ENCODE measurements at places on chromosomes 16 and 17.
A peak's percentile ranks its signal among the peaks of the same experiment; 100 is the strongest.

- no peak for DNase-seq
Observed at GRCh38 chr16:84477661-84478060, 26.8 kb downstream of the MEAK7 start.

- DNase-seq, result no peak
Observed at GRCh38 chr16:79658301-79659033, 57.9 kb upstream of the MAF start.

GRCh38 chr17:67376737-67377487 is at the start of gene PITPNC1:
TSS of gene PITPNC1 (plus strand) at chr17:67377281.
- peak; percentile 84 for DNase-seq

GRCh38 chr17:27538156-27538955 is 82.1 kb downstream of the KSR1 start:
- DNase-seq, result no peak

DNA sequence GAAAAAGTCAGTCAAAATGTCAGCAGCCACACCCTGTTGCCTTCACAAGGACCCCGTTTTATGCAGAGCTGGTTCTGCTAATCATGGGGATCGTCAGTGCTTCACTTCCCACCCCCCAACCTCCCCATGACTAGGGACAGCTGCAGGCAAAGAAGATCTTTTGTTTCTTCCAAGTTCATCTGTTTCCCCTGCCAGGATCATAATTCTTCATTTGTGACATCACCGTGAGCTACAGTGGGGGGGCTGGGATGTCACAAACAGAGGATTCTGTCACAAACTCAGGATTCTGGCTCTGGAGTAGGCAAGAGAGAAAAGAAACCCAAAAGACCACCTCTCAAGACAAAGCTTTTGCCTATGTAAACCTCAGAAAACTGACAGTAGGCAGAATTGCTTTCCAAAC is 24.7 kb downstream of the DNAJC7 start:
- no peak for DNase-seq

DNA sequence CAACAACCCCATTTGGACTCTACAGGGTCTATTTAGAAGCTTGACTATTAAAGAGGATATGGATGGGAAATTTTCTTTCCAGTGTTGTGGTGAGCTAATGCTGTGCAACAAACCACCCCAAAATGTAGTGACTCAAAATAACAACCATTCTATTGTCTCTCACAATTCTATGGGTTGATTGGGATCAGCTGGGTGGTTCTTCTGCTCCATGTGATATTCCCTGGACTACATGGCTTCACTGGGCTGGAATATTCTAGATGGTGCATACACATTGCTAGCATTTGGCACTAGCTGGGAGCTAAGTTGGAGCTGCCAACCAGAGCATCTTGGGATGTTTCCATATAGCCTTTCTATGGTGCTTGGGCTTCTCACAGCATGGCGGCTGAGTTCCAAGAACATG is 30.2 kb downstream of the SLC6A2 start:
- DNase-seq, result no peak

Measured in activated CD4-positive, CD25-positive, alpha-beta regulatory T cell treated with anti-CD3 and anti-CD28 coated beads, Interleukin-2, amount 50 U/mL, for 72 hours (primary cell).